ENCODE measurements at places on chromosomes 16 and 17.

GRCh38 chr17:42387661-42388380, 421 bp downstream of the STAT3 start:
- no peak for DNase-seq

DNA sequence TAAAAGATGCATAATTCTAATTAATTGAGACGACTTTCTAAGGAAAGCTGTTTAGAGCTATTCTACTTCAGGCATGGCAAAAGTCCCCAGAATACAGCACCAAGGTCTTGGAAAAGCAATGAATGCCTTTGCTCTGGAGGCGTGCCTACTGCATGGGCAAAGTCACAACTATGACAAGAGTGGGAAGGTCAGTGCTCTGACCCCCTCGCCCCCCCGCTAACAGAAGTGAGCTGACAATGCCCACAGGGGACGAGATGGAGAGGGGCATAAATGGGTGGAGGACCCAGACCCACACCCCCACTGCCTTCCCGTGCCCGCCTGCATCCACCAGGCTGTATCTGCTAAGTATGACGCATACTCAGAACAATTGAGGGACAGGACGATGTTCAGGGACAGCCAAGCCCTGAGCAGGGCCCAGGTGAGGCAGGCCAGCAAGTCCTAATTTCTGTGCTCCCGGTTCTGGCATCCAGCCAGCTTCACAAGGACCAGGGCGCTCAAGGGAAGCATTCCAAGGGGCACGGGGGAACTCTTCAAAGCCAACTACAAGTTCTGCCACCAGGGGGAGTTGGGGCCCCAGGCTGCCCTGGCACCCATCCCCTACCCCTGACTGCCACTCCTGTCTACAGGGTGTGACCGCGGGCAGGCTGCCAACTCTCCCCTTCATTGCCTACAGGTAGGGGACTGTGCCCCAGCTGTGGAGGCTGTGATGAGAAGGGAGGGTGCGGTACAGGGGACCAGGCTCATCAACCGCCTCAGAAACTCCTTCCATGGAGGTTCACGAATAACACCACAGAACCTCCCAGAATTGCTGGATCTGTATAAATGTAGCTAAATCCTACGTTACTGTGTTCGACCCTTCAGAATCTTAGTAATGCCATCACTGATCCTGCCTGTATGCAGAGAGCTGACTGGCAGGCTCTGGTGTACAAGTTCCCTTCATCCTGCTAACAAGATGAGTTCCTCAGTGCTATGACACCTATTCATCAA, 20.8 kb downstream of the NPRL3 start:
- peak; percentile 37 for DNase-seq

DNA sequence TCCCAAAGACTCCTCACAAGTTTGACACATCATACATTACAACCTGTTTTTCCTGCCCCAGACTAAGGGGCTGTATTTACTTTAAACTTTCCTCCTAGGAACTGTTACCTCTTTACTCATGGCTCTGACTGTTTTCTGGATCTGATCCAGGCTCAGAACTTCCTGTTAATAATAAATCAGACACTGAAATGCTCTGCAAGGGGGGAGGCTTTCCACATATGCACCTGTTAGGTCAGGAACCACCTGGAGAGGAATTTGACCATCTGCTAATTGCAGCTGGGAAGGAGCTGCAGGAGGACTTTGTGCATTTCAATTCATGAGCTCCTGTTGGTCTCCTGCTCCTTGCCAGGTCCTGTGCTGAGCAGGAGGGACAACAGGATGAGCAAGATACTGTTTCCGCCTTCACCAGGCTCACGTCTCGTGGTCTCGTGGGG, 476.9 kb upstream of the CDH5 start:
- DNase-seq: no peak

DNA sequence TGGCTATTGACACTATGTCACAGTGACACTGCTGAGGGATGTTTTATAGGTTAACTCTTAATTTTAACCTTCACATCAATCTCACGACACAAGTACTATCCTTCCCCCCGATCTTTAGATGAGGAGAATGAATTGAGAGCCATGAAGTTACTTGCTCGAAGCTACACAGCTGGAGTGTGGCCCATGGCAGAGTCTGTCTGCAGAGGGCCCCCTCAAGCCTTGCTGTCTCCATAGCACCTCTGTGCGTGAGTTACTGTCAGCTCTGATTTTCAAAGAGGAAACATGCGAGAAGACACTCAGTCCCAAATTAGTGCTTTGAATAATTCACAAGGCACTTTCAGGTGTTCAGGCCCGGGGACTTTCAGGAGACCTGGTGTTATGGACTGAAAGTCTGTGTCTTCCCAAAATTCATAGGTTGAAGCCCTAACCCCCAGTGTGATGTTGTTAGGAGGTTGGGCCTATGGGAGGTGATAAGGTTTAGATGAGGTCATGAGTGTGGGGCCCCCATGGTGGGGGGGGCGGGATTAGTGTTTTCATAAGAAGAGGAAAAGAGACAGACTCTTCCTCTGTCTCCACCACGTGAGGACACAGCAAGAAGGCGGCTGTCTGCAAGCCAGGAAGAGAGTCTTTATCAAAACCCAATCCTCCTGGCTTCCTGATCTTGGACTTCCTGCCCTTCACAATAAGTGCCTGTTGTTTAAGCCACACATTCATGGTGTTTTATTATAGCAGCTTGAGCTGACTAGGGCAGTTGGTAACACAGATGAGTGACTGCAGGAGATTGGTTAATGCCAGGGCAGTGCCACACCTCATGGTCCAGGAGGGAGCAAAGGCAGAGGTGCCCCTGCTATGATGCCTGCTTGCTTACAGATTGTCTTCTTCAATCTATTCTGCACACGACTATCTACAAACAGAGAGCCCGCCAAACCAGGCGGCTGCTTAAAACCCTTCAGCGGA, 281.8 kb downstream of the HAPSTR1 start:
- DNase-seq: no peak

- DNase-seq: no peak
These were observed 323.4 kb upstream of the KIF2B start for GRCh38 chr17:53499277-53499676.

DNA sequence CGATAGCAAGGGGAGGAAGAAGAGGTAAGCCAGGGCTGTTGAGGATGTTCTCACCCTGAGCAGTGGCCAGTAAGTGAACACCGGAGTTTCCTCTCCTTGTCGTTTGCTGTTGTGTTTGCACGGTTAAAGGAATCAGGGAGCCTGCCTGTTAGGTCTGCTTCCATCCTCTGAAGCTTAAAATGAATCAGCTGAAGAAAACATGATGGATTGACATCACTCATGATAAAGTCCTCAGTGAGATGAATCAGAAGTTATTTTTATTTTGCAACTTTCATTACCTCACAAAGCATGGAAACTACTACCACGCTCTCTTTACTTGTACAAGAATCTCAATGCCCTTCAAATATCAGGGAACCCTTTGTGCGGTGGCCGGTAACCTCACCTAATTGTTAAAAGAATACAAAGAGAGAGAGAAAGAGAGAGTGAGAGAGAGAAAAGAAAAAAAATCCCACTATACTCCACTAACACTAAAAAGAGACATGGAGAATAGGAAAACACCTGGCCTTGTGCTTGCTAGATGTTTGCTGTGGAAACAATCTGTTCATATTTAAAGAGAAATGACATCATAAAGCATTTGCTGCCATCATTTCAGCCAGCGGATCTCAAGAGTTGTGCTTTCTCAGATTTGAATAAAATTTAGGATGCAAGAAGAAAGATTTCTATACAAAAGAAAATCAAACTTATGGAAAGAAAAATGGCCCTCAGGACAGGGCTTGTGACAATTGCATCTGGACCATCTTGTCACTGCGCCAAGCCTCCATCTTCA, 441.6 kb upstream of the SALL1 start:
- DNase-seq: no peak

GRCh38 chr16:7394720-7395336, 62.2 kb downstream of the RBFOX1 start:
- no peak for DNase-seq

GRCh38 chr17:14733376-14733775, 432.5 kb downstream of the HS3ST3B1 start:
- no peak for DNase-seq

DNA sequence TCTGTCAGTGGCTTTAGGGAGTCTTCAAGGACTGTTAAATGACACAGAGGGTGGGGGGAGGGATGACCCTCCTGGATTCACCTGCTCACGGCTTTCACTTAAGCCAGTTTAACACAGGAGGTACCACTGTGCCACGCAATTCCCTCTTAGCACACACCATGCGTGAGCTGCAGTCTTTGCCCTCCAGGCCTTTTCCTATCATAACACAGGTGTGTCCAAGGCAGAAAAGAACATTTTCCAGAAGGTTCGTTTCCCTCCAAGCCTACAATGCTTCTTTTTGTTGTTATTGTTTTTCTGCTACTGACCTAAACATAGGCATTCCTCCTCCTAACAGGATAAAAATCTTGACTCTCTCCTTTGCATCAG, 1.1 kb downstream of the ZFHX3 start:
- DNase-seq: no peak

GRCh38 chr17:75271233-75271954, 363 bp upstream of the MIF4GD start:
- DNase-seq: peak; percentile 76

DNA sequence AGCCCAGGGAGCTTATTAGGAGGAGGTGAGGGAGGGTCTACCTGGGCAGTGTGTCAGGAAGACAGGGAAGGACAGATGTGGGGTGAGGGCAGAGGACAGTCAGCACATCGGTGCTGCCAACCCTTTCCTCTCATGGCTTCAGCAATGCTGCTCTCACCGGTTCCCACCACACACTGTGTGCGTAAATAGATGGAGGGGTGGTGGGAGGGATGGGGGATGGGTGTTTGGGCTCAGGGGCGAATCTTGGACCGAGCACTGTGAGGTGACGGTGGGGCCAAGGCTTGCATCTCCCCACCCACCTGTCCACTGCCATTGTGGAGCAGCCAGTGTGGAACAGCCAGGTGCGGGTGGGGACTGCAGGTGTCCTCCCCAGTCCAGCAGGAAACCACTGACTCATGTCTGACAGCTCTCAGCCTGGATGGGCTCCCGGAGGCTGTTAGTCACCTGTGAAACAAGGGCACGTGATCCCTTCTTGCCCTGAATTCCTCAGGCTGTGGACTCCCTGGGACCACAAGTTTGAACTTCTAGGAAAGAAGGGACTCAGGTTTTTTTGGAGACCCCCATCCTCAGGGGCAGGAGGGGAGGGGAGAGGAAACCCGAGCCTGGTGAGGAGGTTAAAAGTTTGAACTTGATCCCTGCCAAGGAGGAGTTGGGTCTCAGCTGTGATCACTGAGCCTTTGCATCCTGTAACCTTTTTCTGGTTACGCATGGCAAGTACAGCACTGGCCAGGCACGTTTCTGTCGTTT, 42.7 kb upstream of the SMPD3 start:
- no peak for DNase-seq

DNA sequence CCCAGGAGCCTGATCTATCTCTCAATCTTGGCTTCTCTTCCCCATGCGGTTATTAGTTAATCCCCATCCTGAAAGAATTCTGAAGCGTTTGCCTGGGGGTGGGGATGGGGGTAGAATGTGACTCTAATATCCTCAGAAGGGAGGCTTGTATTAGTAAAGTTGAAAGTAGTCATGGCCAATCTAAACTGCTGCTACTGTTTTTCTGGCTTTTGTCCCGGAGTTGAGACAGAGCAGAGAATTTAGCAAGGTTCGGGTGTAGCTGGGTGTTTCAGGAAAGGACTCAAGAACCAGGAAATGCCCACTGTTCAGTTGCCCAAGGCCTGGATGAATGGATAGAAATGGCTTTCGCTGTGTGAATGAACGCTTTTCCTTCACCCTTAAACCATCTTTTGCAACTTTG, 17.6 kb upstream of the ITGAM start:
- no peak for DNase-seq

DNA sequence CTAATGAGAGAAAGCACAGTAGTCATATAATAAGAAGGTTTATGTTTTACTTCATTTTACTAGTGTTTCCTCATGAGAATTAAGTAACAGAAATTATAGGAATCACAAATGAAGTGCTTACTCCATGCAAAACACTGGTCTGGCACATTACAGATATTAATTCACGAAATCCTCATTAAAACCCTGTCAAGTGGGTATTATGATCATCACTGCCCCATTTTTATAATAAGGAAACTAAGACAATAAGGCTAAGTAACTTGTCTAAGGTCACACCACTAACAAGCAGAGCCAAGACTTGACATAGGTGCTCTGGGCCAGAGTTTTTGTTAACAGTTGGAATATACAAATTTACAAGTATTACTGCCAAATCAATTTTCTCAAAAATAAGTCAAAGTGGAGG, 83.0 kb downstream of the KANSL1 start:
- DNase-seq: no peak

GRCh38 chr16:31880322-31880979, 6.8 kb downstream of the ZNF267 start:
- DNase-seq: no peak

DNA sequence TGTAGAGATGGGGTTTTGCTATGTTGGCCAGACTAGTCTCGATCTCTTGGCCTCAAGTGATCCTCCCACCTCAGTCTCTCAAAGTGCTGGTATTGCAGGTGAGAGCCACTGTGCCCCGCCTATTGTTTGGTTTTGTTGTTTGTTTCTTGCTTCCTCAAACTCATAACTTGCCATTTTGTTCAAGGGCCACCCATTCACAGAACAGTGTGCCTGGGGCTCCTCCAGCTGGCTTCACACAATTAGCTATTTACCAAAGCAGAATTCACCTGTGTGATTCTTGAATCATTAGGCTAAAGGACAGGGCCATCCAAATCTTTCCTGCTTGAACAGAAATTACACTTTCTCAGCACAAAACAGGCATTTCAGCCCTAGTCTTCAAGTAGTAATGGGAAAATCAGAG, 7.2 kb downstream of the ABHD15 start:
- no peak for DNase-seq

DNA sequence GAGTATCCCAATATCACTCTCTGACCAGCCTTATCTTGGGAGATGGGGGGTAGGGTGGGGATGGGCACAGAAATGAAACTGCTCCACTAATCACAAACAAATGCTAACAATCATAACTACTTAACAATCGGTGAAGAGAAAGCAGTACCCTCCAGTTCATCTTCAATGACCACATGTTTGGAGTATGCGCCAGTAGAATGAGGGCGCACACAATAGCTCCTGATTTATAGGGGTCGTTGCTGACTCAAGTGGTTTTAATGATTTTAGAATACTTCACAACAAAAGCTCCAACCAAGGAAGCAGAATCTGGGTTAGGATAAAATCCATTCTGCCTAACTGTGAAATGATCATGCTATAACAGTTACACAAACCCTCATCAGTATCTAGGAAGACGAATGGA, 184.4 kb downstream of the AATF start:
- DNase-seq: no peak

- DNase-seq: no peak
These were observed 28.7 kb downstream of the HIC1 start for GRCh38 chr17:2083613-2084035.

- DNase-seq: peak; percentile 38
These were observed 10.6 kb downstream of the KSR1 start for GRCh38 chr17:27466743-27467375.

DNA sequence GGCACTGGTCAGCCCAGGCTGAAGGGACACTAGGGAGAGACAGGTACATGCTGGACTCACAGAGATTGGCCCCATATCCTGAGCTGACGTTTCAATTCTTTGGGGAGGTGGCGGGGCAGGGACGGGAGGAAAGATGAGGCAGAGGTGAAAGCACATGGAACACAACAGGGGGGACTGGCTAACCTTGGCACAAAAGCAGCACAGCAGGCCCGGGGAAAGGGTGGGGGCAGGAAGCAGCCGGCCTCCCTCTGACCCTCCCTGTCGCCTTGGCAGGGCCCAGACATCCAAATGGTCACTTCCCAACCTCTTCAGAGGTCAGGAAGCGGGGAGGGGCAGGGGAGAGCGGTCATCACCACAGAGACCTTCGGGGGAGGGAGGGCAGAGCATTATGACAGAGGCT, 6.6 kb downstream of the VAT1 start:
- no peak for DNase-seq
